SK-N-DZ (cell line): ENCODE measurements at places on chromosomes 16 and 17.

DNA sequence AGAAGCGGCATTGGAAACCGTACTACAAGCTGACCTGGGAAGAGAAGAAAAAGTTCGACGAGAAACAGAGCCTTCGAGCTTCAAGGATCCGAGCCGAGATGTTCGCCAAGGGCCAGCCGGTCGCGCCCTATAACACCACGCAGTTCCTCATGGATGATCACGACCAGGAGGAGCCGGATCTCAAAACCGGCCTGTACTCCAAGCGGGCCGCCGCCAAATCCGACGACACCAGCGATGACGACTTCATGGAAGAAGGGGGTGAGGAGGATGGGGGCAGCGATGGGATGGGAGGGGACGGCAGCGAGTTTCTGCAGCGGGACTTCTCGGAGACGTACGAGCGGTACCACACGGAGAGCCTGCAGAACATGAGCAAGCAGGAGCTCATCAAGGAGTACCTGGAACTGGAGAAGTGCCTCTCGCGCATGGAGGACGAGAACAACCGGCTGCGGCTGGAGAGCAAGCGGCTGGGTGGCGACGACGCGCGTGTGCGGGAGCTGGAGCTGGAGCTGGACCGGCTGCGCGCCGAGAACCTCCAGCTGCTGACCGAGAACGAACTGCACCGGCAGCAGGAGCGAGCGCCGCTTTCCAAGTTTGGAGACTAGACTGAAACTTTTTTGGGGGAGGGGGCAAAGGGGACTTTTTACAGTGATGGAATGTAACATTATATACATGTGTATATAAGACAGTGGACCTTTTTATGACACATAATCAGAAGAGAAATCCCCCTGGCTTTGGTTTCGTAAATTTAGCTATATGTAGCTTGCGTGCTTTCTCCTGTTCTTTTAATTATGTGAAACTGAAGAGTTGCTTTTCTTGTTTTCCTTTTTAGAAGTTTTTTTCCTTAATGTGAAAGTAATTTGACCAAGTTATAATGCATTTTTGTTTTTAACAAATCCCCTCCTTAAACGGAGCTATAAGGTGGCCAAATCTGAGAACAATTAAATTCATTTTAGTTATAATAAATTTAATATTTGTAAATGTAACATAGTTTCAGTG, 1.7 kb downstream of the HEXIM1 start:
- no peak for DNase-seq

- no peak for DNase-seq
Measured at GRCh38 chr17:3308603-3309002, 10.4 kb upstream of the OR3A1 start.

- peak; percentile 44 for DNase-seq
Measured at GRCh38 chr16:20385844-20386832, 18.4 kb downstream of the PDILT start.

- DNase-seq, result no peak
Measured at GRCh38 chr17:49108318-49108717, 24.3 kb upstream of the B4GALNT2 start.

DNA sequence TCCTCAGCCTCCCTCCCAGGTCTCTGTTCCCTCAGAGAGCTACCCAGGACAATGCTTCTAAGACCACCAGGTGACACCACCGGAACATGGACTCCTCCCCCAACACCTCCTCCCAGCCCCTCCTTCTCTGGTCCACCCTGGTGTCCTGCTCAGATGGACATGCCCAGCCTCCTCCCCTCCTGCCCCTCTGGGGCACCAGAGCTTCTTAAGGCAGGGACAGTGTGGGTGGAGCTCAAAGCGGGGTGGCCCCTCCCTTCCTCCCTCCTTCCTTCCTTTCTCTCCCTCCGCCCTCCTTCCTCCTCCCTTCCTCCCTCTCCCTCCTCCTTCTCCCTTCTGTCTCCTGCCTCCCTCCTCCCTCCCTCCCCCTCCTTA, 22.7 kb downstream of the TRPV3 start:
- peak; percentile 63 for DNase-seq

- DNase-seq, result no peak
Measured at GRCh38 chr16:56651586-56651985, at the start of gene MT1B. TSS of gene MT1B (plus strand) at chr16:56651886. CDS start at chr16:56651954, 68 bp downstream.

- DNase-seq, result peak; percentile 80
Measured at GRCh38 chr16:3112058-3112880, at the start of gene ZNF205. TSS of gene ZNF205 (plus strand) at chr16:3112586. CDS start at chr16:3113431, 845 bp downstream.

- no peak for DNase-seq
Measured at GRCh38 chr16:24077966-24078365, 178.2 kb upstream of the CACNG3 start.

GRCh38 chr16:16009401-16009800, 60.0 kb downstream of the ABCC1 start:
- no peak for DNase-seq

DNA sequence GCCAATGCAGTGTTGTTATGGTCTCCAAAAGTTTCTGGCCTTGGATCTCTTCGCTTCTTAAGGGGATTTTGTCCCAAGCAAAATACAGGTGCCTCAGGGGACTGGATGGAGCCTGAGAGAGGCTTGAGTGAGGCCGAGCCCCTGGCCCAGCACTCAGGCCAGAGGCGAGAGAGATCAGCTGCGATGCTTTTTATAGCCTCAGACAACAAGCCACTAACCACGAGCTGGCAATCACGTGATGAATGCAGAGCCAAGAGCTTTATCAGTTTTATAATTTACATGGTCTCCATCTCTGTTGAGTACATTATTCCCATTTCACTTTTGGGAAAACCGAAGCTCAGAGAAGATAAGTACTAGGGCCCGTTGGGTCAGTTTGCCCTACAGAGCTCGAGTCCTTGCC, 360.0 kb upstream of the CDH5 start:
- DNase-seq, result no peak

DNA sequence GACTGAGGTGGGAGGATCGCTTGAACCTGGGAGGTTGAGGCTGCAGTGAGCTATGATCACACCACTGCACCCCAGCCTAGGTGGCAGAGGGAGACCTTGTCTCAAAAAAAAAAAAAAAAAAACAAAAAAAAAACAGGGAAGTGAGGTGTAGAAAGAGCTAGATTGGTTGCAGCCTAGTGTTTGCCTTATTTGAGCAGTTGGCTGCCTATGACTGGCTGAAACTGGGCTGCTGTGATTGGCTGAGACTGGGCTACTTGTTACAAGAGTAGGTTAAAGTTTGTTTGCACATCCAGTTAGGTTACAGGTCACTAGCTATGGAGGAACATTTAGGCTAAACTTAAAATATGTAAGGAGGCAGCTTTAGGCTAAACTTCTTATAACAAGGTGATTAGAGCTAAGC, 5.7 kb downstream of the DHRS7B start:
- no peak for DNase-seq

DNA sequence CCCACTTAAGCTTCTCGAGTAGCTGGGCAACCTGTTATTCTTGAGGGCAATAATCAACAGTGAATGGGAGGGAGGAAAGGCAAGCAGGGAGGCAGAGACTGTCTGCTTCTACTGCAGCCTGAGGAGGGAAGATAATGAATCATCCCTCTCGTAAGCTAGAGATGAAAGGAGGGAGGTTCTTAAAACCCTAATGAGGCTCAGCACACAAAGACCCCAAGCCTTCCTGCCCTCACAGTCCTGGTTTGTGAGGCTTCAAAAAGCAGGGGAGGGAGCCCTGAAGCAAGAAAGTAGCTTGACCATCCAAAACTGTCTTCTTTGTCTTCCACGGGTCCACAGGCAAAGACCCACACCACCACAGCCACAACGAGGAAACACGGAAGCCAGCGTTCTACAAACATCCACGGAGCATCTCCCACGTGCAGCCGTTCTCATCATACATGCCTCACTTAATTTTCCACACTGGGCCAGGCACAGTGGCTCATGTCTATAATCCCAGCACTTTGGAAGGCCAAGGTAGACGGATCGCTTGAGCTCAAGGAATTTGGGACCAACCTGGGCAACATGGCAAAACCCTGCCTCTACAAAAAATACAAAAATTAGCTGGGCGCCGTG, 1.8 kb downstream of the PIK3R5 start:
- DNase-seq, result no peak

DNA sequence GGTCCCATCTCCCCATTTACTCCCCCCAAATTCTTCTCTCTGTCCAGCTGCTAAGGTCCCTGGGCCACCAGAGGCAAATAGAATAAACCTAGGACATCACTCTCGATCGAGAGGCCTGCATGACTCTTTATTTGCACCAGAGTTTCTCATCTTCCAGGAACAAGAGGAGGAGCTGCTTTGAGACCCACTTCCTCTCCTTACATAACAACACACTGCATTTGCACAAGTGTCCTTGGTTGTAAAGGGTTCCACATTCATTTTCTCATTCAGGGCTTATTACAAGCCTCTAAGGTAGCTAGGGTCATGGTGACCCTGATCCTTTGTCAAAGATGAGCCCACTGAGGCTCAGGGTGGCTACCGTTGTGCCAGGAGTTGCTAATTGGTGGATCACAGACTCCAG, 38.1 kb upstream of the RHOT1 start:
- no peak for DNase-seq

- no peak for DNase-seq
Measured at GRCh38 chr17:54536306-54536705, 364.3 kb upstream of the TOM1L1 start.

- DNase-seq, result no peak
Measured at GRCh38 chr17:19718041-19718612, 1.7 kb upstream of the SLC47A2 start.

DNA sequence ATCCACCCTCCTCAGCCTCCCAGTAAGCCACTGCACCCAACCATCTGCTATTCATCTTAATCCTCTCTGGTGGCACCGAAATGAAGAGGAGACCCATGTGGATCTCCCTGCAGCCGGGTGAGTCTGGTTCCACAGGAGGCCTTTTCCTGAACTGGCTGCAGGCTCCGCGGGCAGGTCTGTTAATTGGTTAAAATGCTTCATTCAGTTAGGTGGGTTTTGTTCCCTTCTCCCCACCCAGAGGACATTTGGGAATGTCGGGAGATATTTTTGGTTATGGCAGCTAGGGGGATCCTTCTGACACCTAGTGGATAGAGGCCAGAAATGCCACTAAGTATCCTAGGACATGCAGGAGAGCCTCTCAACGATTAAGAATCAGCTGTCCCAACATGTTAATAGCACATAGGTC, 16.7 kb downstream of the C16orf54 start:
- DNase-seq, result peak; percentile 73

GRCh38 chr16:17468611-17469010, 2.1 kb downstream of the XYLT1 start:
- DNase-seq, result no peak

GRCh38 chr17:69451416-69452394, 37.2 kb downstream of the MAP2K6 start:
- peak; percentile 84 for DNase-seq

DNA sequence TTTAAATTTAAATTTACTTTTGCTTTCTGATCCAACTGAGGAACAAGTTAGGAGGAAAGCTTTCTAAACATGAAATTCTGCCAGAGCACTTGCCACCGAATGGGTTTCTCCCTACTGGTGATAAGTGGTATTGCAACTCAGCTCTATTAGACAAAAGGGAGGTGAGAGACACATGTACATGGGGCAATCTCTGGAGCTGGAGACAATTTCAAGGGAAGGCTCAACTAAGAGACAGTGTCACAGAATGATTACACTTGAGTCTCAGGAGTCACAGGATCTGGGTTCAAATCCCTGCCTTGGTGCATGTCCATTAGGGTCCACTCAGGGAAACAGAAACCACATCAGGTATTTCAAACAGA, 37.4 kb downstream of the SOCS1 start:
- no peak for DNase-seq

- DNase-seq, result no peak
Measured at GRCh38 chr17:76791053-76791980, 53.4 kb downstream of the MFSD11 start.

DNA sequence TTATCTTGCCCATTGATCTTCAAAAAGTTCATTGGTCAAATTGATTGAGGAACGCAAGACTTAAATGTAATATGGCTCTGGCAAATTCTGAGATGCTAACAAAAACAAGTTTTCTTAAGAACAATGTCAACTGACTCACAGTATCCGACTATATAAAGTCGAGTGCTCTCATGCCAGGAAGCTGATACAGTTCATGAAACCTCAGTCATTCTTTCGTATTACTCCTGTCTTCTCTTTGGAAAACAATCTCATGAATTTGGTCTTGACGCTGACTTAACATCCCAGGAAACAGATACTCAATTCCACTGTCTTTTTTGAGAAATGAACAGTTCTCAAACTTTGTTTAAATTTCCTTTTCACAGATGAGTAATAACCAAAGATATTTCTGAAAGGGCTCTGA, 704.9 kb downstream of the MAF start:
- DNase-seq, result no peak

- no peak for DNase-seq
Measured at GRCh38 chr17:40264458-40265185, 23.1 kb upstream of the CDC6 start.

GRCh38 chr17:28142305-28142704, 99.8 kb downstream of the NLK start:
- no peak for DNase-seq

DNA sequence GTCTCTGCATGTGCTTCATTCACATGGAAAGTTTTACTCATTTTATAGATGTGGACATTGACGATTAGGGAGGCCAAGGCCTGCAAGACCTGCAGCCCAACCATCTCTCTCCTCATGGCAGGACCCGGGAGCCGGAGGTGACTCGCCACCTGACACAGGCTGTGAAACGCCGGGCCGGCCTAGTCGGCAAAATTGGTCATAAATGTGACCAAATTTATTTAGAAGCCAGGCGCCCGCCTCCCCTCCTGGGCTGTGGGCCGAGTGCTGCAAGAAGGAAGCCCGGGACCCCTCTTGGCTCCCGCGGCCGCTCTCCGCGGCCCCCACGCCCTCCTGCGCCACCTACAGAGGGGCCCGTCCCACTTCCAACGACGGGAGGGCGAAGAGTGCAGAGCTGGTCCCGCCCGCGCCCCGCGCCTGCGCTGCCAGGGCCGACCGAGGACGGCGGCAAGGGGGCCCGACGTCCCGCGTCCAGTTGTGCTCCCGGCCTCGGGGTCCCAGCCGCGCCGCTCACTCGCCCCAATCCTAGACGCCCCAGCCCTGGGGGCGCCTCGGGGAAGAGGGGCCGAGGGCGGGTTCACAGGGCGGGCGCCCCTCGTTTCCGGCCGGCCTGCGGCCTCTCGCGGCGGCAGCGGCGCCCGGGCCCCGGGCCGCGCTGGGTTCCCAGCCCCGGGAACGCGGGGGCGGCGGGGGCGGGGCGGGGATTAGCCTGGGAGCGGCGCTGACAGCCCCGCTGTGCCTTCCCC, 47.5 kb downstream of the WNT3 start:
- DNase-seq, result peak; percentile 53

- DNase-seq, result no peak
Measured at GRCh38 chr16:29744541-29745101, 1.2 kb downstream of the C16orf54 start.

- DNase-seq, result no peak
Measured at GRCh38 chr16:29011112-29011511, 26.3 kb downstream of the LAT start.

DNA sequence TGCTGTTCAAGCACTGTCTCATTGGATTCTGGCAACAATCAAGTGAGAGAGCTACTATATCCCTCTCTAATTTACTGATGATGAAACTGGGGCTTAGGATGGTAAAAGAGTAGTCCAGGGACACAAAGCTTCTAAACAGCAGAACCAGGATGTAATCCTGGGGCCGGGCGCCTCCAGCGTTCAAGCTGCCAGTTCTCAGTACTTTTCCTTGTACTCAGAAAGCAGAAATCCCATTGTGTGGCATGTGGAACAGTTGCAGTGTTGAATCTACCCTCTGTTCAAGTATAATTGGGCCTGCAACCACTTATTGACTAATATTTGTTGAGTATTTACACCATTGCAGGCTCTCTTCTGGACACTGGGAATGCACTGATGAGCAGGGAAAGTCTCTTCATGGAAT, 14.5 kb upstream of the CDH13 start:
- DNase-seq, result no peak

GRCh38 chr17:48718227-48718760, 4.0 kb downstream of the PRAC1 start:
- no peak for DNase-seq
